Stimulated activated effector memory CD8-positive, alpha-beta T cell treated with anti-CD3 and anti-CD28 coated beads, Interleukin-12 subunit alpha, Interleukin-12 subunit beta, amount 100 ng/mL, for 72 hours (primary cell): ENCODE measurements at places on chromosomes 7 and 10.

DNA sequence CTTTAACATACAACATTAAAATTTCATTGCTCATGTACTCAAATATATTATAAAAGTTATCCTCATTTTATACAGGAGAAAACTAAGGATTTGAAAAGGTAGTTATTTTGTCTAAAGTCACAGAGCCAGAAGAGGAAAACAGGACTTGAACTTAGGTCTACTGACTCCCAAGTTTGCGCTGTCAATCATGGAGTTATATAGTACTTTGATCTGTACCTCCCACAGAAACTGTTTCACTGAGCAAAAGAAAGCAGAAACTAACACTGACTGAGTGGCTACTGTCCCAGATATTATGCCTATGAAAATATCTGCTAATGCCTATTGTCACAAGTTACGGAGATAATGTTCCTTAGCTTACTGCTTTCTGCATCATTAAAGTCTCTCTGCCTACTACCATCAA is 329.1 kb downstream of the MAGI2 start:
- DNase-seq: no peak

GRCh38 chr7:2201686-2202360 is 30.9 kb downstream of the MAD1L1 start:
- no peak for DNase-seq

GRCh38 chr10:43054593-43054992 is 22.3 kb upstream of the RET start:
- no peak for DNase-seq

- no peak for DNase-seq
Measured at GRCh38 chr10:112434988-112435619, 11.6 kb downstream of the ZDHHC6 start.

GRCh38 chr10:55979203-55979602 is 381.9 kb downstream of the ZWINT start:
- no peak for DNase-seq

GRCh38 chr10:58322835-58323209 is 12.0 kb upstream of the UBE2D1 start:
- no peak for DNase-seq

DNA sequence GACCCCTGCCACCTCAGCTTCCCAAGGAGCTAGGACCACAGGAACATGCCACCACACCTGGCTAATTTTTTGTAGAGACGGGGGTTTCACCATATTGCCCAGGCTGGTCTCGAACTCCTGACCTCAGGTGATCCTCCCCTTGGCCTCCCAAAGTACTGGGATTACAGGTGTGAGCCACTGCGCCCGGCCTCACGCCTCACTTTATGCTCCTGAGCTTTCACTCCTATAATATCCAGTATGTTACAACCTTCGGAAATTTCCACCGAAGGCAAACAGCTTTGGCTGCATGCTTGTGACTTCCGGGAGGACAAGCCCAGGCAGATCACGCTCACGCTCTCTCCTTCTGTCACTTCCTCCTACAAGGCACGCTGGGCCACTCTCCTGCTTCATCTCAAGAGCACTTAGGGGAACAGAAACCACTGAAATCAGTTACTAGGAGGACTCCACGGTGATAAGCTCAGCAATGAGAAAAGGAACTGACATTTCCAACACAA is 4.4 kb upstream of the MAD1L1 start:
- DNase-seq: no peak

GRCh38 chr7:42292991-42293521 is 56.0 kb upstream of the GLI3 start:
- no peak for DNase-seq

- no peak for DNase-seq
Measured at GRCh38 chr7:44144968-44145478, 3.9 kb upstream of the MYL7 start.

- no peak for DNase-seq
Measured at GRCh38 chr10:7260912-7261311, 149.9 kb downstream of the SFMBT2 start.

DNA sequence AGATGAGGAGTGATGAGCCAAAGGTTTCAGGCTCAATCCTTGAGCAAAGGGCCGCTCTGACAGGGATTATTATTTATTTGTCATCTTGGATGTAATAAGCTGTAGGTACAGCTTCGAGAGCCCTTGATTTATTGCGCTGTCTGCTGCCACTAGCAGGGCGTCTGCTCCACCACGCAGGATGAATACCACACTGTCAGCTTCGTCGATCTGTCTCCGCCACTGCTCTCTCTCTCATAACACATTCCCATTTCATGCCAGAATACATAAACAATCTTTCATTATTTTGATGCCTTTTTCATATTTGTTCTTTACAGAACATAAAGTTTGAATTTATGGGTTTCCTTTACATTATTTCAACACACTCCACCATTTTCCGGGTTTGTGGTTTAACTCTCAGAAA is 276.6 kb downstream of the LRMDA start:
- DNase-seq: no peak

DNA sequence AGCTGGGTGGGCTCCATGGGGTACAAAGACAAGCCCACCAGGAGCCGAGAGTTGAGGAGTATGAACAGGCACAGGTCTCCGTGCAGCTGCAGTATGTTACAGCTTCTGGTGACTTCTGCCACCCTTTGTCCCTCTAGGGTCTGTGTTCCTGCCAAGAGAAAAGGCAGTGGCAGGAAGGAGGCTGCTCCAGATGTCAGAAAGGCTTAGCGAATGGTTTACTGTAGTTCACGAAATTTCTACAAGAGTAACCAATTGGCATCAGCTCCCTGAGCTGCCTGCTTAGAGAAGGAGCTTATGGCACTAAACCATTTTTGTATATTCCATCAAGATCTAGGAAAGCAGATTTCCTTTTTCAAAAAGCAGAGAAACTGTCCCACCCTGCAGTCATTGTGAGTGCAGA is 48.2 kb upstream of the TMEM72 start:
- DNase-seq: no peak

GRCh38 chr7:114660753-114661152 is 246.1 kb downstream of the FOXP2 start:
- DNase-seq: no peak

DNA sequence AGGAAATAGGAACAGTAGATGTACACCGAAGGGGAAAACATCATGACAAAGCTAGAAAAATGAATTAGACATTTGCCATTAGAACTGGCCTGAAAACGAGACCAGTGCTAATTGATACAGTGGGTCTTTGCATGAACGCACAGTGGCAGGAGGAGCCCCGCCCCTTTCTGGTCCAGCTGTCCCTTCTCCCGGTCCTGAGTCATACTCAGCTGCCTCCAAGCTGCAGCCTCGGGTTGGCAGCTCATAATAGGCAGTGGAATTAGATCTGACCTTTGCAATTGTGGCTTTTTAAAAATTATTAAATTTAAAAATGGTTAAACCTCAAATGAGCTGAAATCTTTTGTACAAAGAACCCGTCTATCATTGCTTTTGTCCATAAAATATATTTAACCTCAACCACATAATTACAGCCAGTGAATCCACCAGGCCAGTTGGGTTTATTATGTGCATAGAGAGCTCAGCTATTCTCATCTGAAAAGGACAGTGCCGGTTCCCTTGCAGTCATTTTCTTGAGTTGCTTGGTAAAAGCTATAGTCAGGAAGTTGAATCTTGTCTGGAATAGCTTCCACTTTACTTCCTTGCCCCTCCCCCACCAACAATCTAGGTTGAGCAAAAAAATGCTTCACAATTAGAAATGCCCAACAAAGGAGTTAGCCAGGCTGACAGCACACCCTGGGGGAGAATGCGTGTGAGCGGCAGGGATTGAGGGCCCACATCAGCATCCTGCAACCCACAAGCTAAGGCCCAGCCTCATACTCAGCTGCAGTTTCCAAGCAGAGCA is 147.1 kb downstream of the BUB3 start:
- DNase-seq: no peak

GRCh38 chr10:4217653-4218052 is 432.6 kb upstream of the KLF6 start:
- DNase-seq: no peak

- DNase-seq: no peak
Measured at GRCh38 chr10:97782455-97783228, 10.8 kb upstream of the SFRP5 start.

GRCh38 chr7:157980774-157981173 is 606.8 kb downstream of the PTPRN2 start:
- DNase-seq: no peak

GRCh38 chr10:117345143-117345542 is 30.1 kb downstream of the PDZD8 start:
- no peak for DNase-seq

GRCh38 chr10:11642566-11642965 is 31.1 kb upstream of the USP6NL start:
- no peak for DNase-seq

- DNase-seq: no peak
Measured at GRCh38 chr10:30836406-30836805, 195.3 kb downstream of the ZNF438 start.

- DNase-seq: no peak
Measured at GRCh38 chr7:110983822-110984456, 107.0 kb upstream of the LRRN3 start.

GRCh38 chr10:46264336-46264735 is 22.5 kb upstream of the ANTXRL start:
- DNase-seq: no peak

DNA sequence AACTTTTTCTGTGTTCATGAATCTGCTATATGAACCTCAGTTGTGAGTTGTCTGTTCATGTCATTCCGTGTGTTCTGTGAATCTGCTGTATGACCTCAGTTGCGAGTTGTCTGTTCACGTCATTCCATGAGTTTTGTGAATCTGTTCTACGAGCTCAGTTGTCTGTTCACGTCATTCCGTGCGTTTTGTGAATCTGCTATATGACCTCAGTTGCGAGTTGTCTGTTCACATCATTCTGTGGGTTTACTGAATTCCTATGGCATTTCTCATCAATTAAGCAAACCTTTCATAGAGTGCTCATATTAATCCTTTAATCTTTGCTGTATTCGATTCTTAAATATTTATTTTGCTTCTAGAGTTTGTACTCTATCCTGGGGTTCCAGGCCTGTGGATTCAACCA is 150.6 kb downstream of the DIP2C start:
- no peak for DNase-seq

DNA sequence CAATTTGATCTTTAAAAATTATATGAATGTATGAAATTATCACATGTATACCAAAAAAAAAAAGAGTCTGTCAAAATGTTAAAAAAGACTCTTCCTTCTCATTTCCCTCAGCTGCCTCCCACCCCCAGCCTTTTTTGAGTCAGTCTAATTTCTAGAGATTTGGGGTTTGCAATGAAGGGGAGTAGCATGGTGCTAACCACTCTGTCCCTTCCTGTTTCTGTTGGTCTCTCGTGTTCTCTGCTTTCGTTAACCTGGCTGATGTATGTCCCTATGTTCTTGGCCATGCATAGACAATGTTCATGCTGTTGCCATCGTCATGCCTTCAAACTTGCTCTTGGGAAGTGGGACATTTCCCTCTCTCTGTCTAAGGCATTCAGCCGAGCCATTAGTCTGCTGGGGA is 474.1 kb downstream of the LRMDA start:
- DNase-seq: no peak

DNA sequence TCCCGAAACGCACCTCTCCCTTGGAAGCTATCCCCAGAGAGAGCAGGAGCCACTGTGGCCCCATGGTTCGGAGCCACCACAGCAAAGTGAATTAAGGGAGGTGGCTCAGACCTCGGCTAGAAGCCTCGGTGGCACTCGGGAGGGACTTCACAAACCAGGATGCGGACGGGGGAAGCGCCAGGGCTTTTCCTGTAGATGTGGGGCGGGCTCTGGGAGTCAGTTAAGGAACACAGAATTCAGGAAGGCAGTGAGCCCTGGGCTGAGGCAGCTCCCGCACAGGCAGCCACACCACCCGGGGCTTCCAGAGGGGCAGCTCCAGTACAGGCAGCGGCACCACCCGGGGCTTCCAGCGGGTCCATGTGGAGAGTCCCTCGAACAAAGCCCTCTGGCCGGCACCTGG is 42.7 kb upstream of the DPYSL4 start:
- DNase-seq: no peak

GRCh38 chr7:49797987-49798660 is 24.7 kb downstream of the VWC2 start:
- no peak for DNase-seq

DNA sequence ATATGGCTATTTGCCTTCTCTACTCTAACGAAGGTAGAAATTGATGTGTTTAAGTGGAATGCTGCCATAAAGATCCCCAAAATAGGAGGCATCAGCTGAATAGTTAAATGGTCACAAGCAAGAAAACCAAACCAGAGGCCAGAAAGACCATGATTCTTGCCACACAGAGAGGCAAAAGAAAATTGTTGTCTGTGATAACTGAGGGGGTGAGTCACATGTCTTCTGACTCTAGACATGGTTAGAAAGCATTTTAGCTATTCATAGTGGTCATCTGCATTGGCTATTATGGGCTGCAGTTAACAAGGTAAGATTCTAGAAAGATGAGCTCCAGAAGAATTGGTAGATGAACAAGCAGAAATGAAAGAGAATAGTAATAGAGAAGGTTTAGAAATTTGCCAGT is 361.4 kb upstream of the NPSR1 start:
- no peak for DNase-seq

- no peak for DNase-seq
Measured at GRCh38 chr7:96436880-96437279, 115.0 kb upstream of the SLC25A13 start.

- no peak for DNase-seq
Measured at GRCh38 chr7:84532196-84532595, 337.6 kb upstream of the SEMA3A start.

DNA sequence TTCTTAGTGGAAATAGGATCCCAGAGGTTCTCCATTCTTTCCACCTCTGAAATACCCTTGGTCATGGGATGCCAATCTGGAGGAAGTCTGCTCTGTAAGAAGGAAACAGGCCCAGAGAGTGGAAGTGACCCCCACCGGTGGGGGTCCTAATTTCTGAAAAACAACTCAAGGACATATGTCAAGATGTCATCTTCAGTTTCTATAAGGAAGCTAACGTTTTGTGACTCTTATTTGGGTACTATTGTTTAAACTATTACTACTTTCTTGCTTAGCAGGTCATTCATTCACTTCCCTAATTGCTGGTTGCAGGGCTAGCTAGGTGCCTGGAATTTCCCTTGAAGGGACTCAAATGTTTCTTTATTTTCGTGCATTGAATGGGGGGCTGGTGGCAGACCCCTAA is 1.9 kb upstream of the ZNF775 start:
- DNase-seq: no peak

DNA sequence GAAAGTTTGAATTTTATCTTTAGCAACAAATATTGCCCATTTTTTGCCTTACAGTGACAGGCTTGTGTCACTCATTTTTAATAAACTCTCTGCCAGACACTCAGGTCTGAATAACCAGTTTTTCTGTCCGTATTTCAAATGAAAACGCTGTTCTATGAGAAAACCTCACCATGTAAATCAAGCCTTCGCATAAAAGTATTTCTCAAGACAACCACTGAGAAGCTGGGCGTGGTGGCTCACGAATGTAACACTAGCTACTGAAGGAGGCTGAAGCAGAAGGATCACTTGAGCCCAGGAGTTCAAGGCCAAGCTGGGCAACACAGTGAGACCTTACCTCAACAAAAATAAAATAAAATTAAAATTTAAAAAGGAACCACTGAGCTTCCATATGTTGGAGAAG is 339.3 kb downstream of the PARD3 start:
- DNase-seq: no peak

DNA sequence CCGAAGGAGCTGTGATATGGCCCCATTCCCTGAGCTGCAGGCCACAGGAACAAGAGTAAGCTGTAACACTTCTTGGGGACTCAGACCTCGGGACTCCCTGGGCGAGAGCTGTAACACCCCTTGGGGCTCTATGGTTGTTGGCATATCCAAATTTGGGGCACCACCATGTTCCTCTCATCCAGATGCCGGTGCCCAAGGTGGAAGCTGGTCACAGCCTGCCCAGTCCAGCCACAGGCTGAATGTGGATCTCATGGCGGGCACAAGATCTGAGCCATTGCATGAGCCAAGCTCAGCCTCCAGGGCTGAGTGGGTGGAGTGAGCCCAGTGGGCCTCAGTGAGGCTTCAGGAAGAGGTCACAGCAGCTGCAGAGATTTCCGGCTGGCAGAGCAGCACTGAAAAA is 78.9 kb downstream of the TMEM106B start:
- DNase-seq: no peak
